ENCODE measurements at places on chromosomes 13 and 19.

DNA sequence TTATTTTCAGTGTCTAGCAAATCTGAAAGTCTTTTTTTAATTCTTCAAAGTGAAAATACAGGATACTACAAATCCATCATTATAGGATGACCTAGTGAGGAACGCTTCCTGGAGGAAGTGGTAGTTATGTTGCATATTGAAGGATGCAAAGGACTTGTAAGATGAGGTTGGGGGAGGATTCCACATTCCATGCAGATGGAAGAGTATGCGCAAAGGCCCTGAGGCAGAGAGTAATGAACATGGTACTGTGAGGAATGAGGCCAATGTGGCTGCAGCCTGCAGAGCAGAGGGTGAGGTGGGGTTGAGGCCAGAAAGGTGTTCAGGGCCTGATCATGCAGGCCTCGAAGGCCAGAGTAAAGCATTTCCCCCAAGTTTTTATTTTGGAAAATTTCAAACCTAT lies 202.8 kb downstream of the MTUS2 start:
- DNase-seq, result no peak

DNA sequence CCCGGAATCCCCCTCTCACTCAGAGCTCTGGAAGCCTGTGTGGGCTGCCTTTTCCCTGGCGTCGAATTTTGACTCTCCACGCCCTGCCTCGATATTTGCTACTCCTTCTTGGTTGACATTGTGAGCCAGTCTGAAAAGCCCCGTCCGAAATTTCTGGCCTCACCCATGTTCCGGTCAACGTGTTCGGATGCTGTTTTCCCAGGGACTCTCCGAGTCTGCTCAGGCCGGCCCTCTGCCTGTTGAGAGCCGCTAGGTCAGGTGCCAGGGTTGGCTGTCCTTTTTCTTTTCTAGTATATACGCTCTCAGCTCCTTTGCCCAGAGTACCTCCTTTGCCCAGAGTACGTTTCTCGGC lies 6.8 kb upstream of the DGKH start:
- no peak for DNase-seq

DNA sequence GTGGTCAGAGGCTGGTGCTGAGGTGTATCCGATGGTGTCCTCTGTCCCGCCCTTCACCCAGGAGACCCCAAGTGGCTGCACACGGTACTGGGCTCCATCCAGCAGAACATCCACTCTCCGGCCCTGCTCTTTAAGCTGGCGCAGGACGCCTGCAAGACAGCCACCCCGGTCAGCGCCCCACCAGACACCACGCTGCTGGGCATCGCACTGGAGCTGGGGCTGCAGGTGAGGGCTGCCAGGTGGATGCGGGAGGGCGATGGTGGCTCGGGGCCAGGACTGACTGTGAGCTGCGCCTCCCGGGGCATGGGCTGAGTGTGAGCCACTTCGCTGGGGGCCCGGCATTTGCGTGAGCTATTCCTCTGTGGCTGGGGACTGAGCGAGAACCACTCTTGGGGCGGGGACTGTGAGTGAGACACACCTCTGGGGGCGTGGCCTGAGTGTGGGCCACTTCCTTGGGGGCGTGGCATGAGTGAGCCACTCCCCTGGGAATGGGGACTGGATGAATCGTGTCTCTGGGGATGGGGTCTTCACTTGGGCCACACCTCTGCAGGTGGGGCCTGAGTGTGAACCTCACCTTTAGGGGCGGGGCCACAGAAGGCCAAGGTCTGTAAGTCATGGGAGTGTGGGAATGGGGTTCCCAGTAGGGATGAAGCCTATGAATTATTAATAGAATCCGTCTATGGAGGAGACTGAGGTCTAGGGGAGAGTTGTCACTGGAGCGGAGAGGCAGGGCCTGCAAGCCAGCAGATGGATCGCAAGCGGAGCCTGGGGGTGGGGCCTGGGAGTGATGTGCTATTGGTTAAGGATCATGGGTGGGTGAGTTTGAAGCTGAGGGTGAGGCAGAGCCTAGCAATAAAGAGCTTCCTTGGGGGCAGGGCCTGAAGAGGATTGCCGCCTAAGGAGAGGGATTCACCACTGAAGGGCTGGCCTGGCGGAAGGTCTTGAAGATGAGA lies 30.5 kb downstream of the ZSWIM4 start:
- DNase-seq, result no peak

- DNase-seq, result no peak
These were observed 10.6 kb downstream of the TFDP1 start for GRCh38 chr13:113595131-113595530.

GRCh38 chr19:351976-352625 lies 7.5 kb upstream of the MIER2 start:
- no peak for DNase-seq

DNA sequence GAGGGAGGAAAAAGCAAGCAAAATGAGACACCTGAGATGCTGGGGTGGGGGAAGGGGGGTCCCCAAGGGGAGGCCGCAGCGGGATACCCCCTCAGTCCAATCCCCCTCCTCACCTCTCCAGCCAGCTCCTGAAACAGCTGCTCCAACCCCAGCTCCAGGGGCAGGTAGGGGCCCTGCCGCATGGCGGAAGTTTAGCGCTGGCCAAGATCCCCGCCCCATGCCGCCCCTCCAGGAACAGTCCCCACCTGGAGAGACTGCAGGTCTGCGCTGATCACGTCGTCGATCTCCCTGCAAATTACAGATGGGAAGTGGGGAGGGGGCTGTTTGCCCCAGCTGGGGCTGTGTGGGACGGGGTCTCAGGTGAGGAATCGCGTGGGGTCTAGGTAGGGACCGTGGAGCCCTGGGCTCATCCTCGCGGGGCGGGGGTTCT lies 9.0 kb downstream of the CAPN12 start:
- no peak for DNase-seq

DNA sequence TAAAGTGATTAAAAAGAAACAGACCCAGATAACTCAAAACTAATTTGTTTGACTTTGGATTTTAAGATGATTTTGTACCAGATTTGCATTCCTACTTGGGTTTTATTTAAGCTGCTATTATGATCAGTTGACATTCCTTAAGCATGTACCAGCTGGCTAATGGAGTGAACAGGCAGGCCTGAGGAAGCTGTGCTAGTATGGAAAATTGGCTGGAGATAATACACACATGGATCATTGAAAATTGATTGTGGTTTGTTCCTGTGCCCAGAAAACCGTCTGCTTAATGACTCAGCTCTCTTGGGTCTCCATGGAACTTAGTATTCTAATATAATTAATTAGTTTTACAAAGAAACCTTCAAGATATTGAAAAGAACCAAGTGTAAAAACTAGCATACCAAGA lies 22.6 kb downstream of the POLR1D start:
- no peak for DNase-seq

- no peak for DNase-seq
These were observed 3.4 kb downstream of the PRR36 start for GRCh38 chr19:7870571-7871436.

DNA sequence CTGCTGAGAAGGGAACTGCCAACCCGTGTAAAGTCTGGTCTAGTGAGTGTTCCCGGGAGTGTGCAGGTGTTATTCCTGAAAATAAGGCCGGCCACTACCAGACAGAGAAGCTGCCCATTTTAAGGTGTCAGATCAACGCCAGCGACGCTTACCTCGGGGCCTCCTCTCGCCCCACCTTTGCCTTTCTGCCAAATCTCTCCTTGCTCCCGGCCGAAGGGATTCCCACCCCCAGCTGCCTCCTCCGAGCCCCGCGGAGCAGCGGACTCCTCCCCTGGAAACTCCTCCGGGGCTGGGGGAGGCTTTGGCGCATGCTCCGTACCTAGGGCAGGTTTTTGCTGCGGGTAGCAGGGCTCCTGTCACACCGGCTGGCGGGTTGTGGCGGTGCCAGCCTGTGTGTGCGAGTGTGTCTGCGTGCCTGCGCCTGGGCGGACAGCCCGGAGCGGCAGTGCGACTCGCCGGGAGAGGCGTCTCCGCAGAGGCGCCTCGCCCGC lies at the start of gene HS6ST3:
TSS of gene HS6ST3 (plus strand) at position 359 of the 491 bp plus-strand sequence.
- no peak for DNase-seq

DNA sequence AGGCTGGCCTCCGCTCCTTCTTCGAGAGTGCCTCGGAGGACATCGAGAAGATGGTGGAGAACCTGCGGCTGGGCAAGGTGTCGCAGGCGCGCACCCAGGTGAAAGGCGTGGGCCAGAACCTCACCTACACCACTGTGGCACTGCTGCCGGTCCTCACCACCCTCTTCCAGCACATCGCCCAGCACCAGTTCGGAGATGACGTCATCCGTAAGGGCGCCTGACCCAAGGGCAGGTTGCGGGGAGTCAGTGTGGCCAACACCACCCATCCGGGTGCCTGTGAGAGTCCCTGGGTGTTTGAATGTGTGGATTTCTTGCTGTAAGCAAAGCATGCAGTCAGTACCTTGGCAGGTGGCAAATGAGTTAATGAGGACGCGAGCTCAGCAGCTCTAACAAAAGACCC lies 78.8 kb downstream of the RYR1 start:
- no peak for DNase-seq

GRCh38 chr13:25691654-25692053 lies 319.9 kb downstream of the ATP8A2 start:
- no peak for DNase-seq

GRCh38 chr13:61760102-61760501 lies 344.5 kb upstream of the PCDH20 start:
- DNase-seq, result no peak

- DNase-seq, result no peak
These were observed 22.0 kb downstream of the GPX4 start for GRCh38 chr19:1125601-1126467.

- peak; percentile 73 for DNase-seq
These were observed 25.4 kb downstream of the HPN start for GRCh38 chr19:35066691-35067563.

GRCh38 chr19:34244611-34245299 lies 9.6 kb upstream of the GARRE1 start:
- DNase-seq, result no peak

- no peak for DNase-seq
These were observed 795 bp downstream of the MLLT1 start for GRCh38 chr19:6278740-6279619.

GRCh38 chr19:44988896-44989556 lies 12.2 kb upstream of the RELB start:
- peak; percentile 39 for DNase-seq

- no peak for DNase-seq
These were observed 691 bp downstream of the KIR2DL4 start for GRCh38 chr19:54804101-54804500.

All from stimulated activated CD4-positive, alpha-beta T cell treated with anti-CD3 and anti-CD28 coated beads, Interleukin-1b, Interleukin-23, amount 100 ng/mL, for 1 hour (primary cell).